Uterus (tissue), 4 donors: ENCODE measurements at places on chromosomes 11 and 22. TPM values are rescaled to one million over a fixed set of nuclear protein-coding genes. Genes with fewer than 3 reads are reported as not detected.

The KRTAP5-10 gene
- total RNA-seq, result not detected

GRCh38 chr11:42329929-42330565 is 870.6 kb upstream of the LRRC4C start:
- no peak for DNase-seq

DNA sequence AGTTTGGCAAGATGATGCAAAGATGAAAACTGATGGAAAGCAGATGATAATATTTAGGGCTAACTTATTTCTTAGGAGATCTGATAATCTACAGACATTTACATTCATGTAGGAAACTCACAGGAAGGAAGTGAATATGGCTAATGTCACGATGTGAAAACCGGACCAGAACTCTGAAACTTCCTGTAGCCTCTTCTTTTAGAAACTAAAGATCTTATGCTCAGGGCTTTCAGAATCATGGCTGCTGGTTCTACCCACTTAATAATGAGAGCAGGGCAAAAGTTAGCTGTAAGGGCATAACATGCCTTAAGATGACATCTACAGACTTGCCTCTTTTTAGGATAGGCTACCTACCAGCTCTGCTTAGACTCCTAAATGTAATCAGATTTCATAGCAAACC is 15.2 kb downstream of the CPSF7 start:
- DNase-seq, result no peak

- no peak for DNase-seq
These were observed 36.2 kb downstream of the THOC5 start for GRCh38 chr22:29517215-29517908.
